NCI-H2171 treated with DMSO at 0.1 percent for 48 hours (cell line): ENCODE measurements at places on chromosomes 2 and 18.

GRCh38 chr2:21234001-21234400, 110.2 kb downstream of the TDRD15 start:
- no peak for DNase-seq

- DNase-seq = no peak
These were observed 51.2 kb downstream of the CLASP1 start for GRCh38 chr2:121598087-121598486.

GRCh38 chr2:63058144-63058920, 7.7 kb downstream of the OTX1 start:
- no peak for DNase-seq

- no peak for DNase-seq
These were observed 54.0 kb upstream of the GPR45 start for GRCh38 chr2:105187531-105187930.

DNA sequence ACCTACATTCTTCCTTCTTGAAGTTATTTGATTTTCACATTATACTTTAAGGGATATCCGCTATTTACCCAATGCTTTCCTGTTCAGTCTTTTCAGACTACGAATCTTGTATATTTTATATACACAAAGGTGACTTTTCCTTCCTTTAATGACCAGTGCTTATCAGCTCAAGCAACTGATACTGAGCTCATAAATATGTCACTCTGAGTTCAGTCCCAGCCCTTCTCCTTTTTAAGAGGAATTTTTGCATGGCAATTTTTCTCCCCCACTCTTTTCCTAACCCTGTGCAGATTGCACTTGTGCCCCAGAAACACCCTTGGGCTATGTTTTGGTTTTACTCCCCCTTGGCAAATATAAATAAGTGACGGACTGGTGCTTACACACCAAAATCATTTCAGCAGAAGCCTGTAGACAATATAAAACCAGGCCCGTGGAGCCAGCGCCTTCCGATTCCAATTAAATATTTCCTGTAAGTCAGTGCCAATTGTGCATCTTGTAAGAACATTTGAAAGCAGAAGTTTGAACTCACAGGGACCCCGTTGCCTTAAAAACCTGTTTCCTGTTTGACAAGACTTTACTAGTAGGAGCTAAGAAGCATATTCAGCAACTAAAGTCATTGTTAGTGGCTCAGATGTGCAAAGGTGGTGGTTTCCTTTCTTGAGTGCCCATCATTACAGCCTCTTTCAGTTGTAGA, 66.3 kb upstream of the GATA6 start:
- DNase-seq = no peak

DNA sequence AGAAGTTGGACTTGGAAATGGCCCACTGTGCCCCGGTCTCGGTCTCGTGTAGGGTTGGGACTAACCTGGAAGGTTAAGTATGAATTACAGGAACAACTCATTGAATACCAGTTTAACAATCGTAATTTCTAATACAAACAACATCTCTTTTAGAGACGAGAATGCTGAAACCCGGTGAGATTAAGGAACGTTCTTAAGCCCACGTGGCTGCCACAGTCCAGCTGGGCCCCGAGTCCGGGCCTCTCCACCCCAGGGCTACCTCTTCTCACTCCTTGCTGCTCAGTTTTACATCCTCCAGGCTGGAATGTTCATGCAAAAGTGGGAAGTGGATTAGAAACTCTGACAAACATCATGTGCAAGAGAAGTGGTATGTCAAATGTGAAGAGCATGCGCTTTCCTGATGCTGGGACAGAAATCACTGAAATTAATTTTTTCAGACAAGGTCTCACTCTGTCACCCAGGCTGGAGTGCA, 29.4 kb downstream of the NGEF start:
- no peak for DNase-seq

GRCh38 chr2:126658319-126658904, 2.5 kb downstream of the GYPC start:
- DNase-seq = no peak

- DNase-seq = no peak
These were observed 56.4 kb downstream of the MAP4K3 start for GRCh38 chr2:39380525-39381150.

DNA sequence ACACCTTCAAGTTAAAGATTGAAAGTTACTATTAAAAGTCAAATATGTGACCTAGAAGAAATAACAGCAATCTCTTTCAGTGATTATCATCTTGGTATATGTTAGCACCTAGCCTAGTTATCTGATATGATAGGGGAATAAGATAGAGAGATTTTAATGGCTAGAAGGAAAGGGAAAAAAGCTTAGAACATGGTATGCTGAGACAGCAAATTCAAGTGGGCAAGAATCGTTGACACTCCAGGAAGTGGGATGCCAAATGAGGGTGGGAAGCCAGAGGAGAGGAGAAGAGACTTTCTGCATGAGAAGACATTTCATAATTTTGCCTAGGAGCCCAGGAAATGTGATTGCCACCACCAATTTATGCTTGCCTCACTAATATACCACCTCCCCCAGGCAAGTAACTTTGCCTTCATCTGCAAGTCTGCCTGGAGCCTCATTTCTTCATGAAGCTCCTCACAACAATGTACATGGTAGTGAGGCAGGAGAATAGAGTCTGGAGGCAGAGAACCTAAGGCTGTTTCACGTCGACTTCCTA, 504.9 kb downstream of the TNS1 start:
- no peak for DNase-seq

DNA sequence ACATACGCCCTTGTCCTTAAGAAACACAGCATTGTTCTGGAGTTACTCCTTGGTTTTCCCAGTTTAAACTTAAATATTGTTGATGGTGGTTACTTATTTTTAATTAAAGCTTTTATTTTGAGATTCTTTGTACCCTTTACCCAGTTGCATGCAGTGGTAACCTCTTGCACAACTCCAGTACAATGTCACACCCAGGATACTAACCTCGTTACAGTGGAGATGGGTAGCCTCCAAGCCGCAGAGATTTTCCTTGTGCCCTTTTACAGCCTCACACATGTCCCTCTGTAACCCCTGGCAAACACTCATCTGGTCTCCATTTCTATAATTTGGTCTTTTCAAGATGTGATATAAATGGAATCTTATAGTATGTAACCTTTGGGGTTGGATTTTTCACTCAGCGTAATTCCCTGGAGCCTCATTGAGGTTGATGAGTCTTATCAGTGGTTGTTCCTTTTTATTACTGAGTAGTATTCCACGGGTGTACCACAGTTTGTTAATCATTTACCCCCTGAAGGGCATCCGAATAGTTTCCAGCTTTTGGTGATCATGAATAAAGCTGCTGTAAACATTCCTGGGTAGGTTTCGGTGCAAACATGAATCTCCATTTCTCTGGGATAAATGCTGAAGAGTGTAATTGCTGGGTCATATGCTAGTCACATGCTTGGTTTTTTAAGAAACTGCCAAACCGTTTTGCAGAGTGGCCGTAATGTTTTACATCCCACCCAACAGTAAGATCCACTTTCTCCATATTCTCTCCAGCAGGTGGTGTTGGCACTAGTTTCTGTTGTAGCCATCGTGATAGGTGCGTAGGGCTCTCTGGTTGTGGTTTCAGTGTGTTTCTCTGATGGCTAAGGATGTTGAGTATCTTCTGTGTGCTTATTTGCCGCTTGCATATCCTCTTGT, 68.6 kb downstream of the DGKD start:
- no peak for DNase-seq

DNA sequence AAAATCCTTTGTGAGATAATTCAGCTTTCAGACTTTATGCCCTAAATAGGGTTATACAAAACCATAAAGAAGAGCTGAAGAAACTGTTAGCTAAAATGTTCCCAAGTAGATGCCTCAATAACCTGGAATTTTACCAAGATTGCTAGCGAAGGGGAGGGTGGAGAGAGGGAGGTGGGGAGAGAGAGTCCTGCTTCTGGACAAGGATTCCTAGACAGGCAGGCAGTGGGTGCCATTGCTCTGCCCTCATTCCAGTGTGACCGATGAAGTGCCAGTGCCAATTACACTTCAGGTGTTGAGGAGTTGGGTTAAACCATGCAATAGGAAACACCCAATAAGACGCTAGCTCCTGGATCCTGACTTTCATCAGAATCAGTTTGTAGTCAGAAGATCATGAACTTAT, 18.1 kb downstream of the LAPTM4A start:
- no peak for DNase-seq

GRCh38 chr2:132479155-132479554, 62.5 kb downstream of the GPR39 start:
- no peak for DNase-seq

- DNase-seq = no peak
These were observed 357.6 kb upstream of the ATP5MC3 start for GRCh38 chr2:175539122-175539521.

DNA sequence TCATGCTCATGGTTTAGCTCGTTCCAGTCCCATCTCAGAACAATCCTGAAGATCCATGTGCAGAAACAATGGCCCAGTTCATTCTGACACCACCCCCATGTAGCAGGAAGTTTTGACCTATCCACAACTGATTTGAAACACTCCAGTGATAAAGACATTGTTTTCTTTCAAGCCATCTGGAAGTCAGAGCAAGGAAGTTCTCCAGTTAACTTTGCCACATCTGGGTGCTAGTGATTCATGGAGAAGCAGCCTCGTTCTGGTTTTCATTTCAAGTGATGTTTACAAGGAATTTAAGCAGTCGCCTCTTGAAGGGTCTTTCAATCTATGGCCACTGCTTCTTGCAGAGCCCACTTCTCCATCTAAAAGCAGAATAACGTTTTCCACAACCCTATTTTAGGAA, 36.6 kb upstream of the TWIST2 start:
- DNase-seq = no peak

DNA sequence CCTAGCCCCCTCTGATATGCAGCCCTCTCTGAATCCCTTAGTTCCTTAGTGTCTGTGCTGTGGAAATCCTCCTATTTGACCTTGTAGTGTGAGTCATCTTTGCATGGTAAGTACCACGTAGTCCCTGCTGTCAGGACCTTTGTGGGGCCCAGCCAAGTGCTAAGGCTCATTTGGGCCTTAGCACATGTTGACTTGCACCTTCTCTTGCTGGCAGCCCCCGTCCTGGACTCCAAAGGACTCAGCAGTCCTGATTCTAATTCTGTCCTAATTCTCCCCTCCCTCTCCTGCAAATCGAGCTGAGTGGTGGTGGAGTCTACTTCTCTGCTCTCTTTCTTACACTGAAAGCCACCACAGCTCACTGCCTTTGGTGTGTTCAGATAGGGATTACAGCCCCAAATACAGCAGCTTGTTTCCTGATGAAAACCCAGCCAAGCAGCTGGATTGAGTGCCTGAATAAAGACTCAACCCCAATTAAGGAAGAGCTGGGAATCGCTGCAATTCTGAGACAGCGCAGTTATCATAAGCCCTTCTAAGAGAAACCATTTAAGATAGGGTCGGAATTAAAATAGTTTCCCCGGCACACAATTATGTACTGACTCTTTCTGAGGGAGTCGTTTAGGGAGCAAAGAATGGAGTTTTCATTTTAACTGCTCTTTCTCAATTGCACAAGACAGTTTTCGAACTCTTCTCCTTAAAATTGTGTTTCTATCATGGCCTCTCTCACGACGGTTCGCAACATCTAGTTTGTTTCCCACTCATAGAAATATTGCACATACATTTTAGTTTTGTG, 215.6 kb upstream of the TNP1 start:
- DNase-seq = no peak

GRCh38 chr18:75116809-75117208, 92.1 kb downstream of the PTGR3 start:
- DNase-seq = no peak
